Fibroblast of skin of scalp (primary cell): ENCODE measurements at places on chromosomes 6 and 20.

DNA sequence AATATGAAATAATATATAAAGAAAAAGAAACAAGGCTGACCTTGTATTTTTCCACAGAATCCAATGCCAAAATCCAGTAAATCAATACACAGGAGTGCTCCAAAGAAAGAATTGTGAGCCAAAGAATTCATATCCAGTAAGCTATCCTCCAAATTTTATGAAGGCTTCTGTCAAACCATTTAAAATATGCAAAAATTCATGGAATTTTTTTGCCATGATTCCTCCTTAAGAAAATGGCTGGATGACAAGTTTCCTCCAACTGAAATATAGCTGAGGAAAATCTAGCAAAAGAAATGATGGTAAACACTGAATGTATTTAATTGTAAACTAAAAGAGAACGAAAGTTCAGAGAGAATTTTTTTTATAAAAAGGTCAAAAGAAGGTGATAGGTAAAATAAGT lies 290.3 kb downstream of the UBE3D start:
- DNase-seq = peak; percentile 54

DNA sequence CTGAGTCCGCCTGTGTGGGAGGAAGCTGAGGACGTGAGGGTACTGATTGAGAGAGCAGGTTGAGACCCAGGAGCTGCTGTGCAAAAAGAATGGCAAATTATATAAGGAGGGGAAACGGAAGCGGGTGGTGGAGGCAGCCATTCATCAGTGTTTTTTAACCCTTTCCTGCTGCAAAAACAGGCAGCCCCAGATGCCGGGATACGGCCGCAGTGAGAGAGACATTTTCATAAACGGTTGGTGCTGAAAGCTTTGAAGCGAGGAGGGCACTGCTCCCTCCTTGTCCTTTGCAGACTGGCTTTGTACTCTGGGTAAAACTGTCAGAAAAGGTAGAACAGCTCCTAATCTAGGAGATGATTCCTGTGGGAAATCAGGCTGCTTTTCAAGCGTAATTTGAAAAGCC lies 56.4 kb downstream of the TTI1 start:
- no peak for DNase-seq

DNA sequence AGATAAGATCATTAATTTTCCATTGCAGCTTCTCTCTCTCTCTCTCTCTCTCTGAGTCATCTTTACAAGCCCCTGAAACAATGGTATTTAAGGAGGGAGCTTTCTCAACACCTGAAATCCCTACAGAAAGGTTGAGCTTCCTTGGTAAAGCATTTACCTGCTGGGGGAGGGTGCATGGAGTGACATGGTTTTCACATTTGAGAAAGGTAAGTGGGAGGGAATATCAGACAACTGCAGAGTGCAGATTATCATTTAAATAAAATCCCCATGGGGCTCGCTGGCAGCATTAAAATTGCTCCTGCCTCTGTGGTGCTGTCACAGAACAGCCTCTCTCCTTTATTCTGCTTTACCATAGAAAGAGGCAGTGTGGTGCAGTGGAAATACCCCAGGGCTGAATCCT lies 10.3 kb upstream of the PDYN start:
- DNase-seq = no peak

GRCh38 chr6:45699663-45700062 lies 316.0 kb downstream of the CLIC5 start:
- no peak for DNase-seq
